Stimulated activated CD8-positive, alpha-beta memory T cell treated with anti-CD3 and anti-CD28 coated beads, Interleukin-12 subunit alpha, Interleukin-12 subunit beta, amount 100 ng/mL, for 4 hours (primary cell): ENCODE measurements at places on chromosomes 3 and 15.

- no peak for DNase-seq
Observed at GRCh38 chr3:193594946-193595689, 2.1 kb downstream of the OPA1 start.

- DNase-seq: no peak
Observed at GRCh38 chr3:168517249-168518071, 421.7 kb upstream of the GOLIM4 start.

DNA sequence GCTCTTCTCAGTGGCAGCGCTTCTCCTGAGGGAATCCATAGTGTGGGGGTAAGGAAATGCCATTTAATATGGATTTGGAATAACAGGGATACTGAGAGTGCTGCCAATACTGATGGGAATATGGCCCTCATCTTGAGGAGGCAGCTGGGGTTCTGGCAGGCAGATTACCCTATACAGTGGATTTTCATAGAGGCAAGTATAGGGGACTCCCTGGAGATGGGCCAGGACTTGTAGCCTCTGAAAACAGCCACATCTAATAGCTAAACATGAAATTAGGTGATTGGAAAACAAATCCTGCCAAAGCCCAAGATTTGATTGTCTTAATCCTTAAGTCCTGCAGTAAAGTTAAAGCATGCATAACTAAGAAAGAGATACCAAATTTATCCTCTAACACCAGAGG, 30.9 kb downstream of the DPH3 start:
- DNase-seq: no peak

DNA sequence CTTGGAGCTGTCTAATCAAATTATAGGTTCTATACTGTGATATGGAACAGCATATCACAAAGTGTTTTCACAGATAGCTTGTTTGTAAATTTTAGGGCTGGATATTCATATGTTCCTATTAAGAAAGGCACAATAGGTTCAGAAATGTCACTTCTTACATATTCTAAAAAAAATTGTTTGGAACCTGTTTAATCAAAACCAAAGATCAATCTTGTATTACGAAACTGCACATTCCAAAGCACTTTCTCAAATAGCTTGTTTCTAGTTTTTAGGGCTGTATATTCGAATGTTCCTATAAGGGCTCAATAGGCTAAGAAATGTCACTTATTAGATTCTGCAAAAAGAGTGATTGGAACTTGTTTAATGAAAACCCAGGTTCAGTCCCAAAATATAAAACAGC, 67.4 kb upstream of the OSBPL11 start:
- no peak for DNase-seq

DNA sequence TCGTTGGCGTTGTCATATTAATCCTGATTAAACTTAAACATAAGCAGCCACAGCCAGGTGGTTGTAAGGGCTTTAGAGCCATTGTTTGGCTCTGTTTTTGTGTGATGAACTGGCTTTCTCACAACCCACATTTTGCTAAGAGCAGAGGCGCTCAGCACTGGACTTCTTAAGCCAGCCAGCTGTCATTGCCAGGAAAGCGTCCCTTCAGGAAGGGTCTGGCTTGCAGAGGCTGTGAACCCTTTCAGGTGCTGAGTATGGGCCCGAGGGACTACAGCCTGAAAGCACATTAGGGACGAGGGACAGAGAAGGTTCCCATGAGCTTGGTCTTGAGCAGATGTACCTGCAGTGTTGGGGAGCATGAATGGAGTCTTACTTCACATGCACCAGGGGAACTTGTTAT, 112.3 kb downstream of the CHCHD6 start:
- DNase-seq: no peak

GRCh38 chr15:40603935-40604334, 9.9 kb downstream of the KNL1 start:
- DNase-seq: no peak

GRCh38 chr3:38628835-38629234, 20.7 kb downstream of the SCN5A start:
- DNase-seq: no peak

- no peak for DNase-seq
Observed at GRCh38 chr15:84598993-84599392, 1.8 kb upstream of the ZSCAN2 start.

DNA sequence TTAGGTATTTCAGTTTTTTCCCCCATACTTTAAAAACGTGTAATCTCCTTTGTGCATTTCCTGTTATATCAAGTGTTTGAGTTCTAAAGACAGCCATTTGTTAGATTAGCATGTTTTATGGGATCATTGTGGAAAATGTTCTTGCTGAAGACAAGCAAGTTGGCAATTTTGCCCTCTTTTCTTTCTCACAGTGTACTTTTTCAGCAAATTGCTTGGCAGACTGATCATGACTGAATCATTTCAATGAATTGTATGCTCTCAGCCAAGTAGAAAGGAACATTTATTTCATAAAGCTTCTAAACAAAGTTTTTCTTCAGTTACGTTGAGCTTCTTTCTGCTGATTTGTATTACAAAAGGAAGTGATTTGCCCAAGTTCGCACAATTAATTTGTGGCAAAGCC, 51.6 kb downstream of the ATG7 start:
- DNase-seq: no peak

DNA sequence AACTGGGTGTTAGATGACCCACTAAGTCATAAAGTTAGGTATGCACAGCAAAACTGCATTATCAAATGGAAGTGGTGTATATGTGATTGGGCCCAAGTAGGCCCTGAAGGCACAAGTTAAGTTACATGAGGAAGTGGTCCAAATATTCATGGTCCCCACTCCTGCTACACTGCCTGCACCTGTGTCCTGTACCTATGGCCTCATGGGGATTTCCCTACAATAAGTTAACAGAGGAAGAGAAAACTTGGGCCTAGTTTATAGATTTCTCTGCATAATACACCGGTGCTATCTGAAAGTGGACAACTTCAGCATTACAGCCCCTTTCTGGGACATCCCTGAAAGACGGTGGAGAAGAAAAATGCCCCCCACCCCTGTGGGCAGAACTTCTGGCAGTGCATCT, 41.5 kb downstream of the STRIT1 start:
- DNase-seq: no peak

DNA sequence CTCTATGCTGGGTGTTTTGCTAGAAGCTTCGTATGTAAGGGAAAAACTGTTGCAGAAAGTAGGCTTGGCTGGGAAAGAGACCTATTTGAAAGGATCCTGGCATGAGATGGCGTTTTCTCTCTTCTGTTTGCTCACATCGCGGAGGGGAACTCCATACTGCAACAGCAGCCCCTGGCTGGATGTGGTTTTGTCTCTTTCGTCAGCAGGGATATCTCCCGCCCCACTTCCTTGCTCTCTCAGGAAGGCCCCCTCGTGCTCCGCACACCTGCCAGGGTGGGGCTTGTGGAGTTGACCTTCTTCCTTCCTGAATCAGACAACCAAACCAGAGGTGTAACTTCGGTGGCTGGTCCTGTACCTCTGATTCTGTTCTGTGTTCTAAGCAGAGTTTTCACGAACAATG, 26.4 kb upstream of the MYZAP start:
- no peak for DNase-seq

DNA sequence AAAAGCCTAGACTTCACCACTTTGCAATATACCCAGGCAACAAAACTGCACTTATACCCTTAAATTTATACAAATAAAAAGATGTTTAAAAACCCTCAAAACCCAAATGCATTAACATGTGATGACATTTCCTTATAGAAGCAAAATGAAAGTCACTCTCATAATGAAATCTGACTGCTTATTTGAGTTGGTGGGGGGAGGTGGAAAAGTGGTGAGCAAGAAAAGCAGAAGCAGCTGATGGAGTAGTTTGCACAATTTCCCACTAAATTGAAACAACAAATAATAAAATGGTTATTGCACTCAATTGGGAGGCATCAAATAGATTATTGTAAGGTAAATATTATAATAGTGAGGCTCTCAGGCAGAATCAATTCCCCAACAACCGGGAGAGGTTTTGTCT, 54.0 kb upstream of the GADL1 start:
- no peak for DNase-seq

- DNase-seq: no peak
Observed at GRCh38 chr15:41429003-41429890, 12.4 kb downstream of the RTF1 start.

GRCh38 chr15:90905306-90906180, 2.4 kb downstream of the MAN2A2 start:
- no peak for DNase-seq

GRCh38 chr15:89463113-89463512, 33.3 kb downstream of the RHCG start:
- no peak for DNase-seq

DNA sequence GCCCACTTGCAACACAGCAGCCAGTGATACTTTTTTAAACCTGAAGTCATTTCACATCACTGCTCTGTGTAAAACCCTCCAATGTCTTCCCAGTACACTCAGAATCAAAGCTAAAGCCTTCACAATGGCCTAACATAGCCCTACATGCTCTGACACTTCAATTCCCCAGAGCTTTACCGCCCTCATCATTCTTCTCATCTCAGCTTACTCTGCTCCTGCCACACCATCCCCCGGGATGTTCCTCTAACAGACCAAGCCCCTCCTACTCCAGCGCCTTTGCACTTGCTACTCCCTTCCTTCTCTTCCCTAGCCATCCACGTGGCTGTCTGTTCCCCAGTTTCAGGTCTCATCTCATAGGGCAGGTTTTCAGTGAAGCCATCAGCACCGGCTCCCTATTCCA, 194.0 kb downstream of the SSR3 start:
- no peak for DNase-seq
